ENCODE measurements at places on chromosomes 1 and 21.
A peak's percentile ranks its signal among the peaks of the same experiment; 100 is the strongest.

DNA sequence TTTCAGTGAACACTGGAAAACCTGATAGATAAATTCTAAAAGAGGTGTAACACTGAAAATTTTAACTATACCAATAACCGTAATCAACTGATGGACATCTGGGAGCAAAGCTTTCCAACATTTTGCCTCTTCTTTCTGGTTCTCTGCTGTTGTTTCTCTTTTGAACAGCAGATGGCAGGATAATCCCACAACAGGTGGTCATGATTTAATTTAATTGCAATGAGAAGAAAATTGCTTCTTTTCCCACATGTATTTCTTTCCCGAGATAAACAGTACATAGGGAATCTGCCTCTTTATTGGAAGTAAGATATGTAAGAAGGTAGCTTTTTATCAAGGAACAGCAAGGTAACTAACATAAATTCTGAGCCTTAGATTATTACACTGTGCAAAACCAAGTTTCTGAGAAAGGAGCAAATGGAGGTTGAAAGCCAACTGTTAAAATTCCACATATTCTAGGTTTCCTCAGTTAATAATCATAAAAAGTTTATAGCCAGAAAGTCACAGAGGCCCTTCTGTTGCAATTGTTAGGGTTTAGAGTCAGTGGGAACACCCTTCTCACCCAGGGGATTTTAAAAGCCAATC lies 72.9 kb downstream of the RPS6KA1 start:
- peak; percentile 39 for DNase-seq

DNA sequence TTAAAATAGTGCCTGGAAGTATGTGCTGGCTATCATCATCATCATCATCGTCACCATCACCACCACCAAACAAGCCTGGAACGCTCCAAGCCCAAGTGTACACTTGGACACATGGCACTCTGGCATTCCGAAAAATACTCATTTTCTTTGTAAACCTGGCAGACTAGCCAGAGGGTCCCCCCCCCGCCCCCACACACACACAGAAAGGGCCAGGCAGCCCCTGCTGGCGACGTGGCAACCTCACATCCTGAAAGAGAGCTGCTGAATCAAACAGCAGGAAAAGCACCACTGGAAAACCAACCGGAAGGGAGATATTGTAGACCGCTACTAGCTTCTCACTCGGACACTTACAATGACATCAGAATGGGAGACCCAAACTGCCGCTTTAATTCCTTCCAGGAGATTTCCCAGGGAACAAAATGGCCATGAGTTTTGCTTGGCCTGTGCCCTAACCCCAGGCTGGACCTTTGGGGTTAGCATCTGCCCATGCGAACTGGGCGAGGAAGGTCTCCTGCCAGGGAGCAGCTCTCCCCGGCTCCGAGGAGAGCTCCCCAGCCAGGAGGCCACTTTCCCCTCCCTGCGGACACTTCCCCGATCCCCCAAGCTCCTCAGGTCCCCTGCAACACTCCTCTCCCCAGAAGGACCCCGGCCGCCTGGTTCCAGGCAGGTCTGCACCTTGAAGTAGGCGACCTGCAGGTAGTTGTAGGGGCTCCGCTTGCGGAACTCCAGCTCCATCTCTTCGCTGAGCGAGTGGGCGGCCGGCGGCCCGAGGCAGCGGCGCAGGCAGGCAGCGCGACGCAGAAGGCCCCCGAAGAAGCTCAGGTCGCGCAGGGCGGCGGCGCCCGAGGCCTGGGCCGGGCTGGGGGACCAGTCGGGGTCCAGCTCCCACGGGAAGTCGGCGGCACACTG lies 742 bp downstream of the P3H1 start:
- DNase-seq, result peak; percentile 33

GRCh38 chr1:88890791-88891317 lies 513 bp downstream of the GTF2B start:
- DNase-seq, result no peak

DNA sequence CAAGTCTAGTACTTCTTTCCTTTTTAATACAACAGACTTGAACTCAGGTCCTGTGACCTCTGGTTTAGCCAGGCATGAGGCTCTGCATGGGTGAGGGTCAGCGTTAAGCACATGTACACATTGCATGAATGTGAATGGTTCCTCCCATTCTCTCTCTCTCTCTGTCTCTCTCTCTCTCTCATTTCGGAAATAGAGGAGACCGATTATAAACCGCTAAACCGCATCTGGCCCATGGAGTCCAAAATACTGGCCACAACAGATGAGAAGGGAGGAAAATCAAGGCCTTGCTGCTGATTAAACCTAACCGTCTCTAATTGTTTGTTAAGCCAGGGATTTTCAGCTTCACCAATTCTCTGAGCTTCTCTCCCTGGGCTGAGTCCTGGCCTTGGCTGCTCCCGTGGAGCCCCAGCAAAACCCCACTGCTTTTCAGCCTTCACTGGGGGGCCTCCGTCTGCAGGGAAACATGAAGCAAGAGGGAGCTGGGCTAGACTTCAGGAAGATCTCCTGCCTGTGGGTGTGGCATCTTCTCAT lies 6.6 kb downstream of the RSPO1 start:
- no peak for DNase-seq

- no peak for DNase-seq
Observed at GRCh38 chr1:177384461-177384860, 213.7 kb downstream of the BRINP2 start.

DNA sequence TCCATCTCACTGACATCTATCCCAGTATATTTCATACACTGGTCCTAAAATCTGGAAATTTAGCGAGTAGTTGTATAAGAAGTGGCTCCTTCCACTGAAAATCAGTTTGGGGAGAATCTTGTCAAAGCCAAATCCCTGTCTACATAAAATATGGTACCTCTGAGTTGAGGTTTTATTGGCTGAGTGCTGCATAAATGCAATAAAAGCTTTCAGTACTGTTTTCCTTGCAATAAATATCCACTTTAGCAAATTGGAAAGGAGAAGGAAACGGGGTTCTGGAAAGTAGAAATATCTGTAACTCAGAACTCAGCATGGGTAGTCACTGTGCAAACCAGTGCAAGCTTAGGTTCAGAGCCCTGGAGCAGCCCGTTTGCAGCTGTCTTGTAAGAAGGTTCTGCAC lies 580.2 kb downstream of the SMYD3 start:
- no peak for DNase-seq

- DNase-seq, result no peak
Observed at GRCh38 chr1:174112489-174113162, 46.7 kb upstream of the RABGAP1L start.

All from T-helper 1 cell (primary cell).